ENCODE measurements at places on chromosomes 6 and 20.
A peak's percentile ranks its signal among the peaks of the same experiment; 100 is the strongest.

DNA sequence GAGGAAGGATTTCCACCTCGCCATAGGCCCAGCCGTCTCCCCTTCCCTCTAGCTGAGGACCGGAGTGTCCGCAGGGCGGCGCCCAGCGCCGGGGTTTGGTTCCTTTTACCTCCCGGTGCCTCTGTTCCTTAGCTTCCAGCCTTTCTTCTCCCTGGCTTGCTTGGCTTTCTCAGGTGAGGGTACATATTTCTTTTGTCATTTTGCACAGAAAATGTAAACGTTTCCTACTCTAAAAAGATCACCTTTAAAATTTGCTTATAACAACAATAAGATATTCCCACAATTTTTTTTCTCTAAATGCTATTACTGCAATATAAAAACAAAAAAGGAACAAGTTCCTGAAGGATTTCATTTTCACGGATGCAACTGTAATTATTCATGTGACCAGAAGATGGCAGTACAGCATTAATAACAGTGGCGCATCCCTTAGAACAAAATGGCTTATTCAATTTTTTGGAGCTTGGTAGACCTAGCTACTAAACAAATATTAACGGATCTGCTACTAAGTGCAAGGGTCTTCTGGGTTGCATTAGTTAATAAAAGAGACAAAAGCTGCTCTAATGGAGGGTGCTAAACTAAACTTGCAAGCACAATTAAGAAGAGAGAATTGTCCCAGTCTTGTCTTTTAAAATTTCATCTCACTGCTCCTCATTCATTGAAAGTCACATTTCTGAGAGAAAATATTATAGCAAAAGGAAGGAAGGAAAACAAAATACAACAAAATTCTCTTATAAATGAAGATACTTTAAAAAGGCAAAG lies 172.9 kb downstream of the ADGRG6 start:
- peak; percentile 60 for DNase-seq

GRCh38 chr6:117512987-117513573 lies 30.6 kb downstream of the DCBLD1 start:
- no peak for DNase-seq

GRCh38 chr20:58989196-58989595 lies 8.1 kb downstream of the NELFCD start:
- DNase-seq = no peak

GRCh38 chr6:150297327-150298029 lies 71.3 kb upstream of the IYD start:
- peak; percentile 36 for DNase-seq

- no peak for DNase-seq
Observed at GRCh38 chr6:133951227-133951626, 1.8 kb upstream of the TBPL1 start.

- no peak for DNase-seq
Observed at GRCh38 chr20:34538671-34539123, 19.8 kb upstream of the MAP1LC3A start.

DNA sequence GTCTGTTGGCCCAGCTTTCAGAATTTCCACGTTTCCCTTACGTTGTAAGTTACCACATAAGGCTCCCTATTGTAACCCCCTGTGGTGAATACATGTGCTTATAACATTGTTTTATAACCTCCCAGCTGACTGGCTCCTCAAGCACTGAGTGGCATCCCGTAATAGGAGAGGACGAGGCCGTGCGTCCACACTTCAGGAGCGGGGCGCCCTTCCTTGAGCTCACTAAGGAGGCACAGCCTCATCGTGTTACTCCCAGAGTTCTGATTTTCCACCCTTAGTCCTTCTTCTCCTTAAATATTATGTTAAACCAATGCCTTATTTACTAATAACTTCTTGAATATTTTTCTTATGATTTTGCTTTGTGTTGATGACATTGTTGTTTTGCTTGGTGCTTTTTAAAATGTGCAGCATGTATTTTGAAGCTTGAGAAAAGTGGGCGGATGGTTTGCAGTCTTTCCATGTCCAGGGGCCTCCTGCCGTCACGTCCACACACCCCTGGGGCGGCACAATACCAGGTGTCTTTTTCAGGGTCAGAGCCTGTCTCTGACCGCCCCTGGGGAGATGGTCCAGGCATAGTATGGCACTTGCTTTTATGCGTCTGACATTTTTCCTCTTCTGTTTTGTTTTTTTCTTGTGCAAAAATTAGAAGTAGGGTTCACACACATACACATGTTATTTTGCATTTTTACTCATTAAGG lies 181.8 kb downstream of the DLL1 start:
- DNase-seq = no peak

- DNase-seq = peak; percentile 42
Observed at GRCh38 chr6:25652007-25652515, at the start of gene SCGN. Gene SCGN (plus strand): TSS chr6:25652215. CDS start chr6:25652404, 189 bp downstream.

- peak; percentile 22 for DNase-seq
Observed at GRCh38 chr6:12060780-12061609, 48.9 kb downstream of the HIVEP1 start.

DNA sequence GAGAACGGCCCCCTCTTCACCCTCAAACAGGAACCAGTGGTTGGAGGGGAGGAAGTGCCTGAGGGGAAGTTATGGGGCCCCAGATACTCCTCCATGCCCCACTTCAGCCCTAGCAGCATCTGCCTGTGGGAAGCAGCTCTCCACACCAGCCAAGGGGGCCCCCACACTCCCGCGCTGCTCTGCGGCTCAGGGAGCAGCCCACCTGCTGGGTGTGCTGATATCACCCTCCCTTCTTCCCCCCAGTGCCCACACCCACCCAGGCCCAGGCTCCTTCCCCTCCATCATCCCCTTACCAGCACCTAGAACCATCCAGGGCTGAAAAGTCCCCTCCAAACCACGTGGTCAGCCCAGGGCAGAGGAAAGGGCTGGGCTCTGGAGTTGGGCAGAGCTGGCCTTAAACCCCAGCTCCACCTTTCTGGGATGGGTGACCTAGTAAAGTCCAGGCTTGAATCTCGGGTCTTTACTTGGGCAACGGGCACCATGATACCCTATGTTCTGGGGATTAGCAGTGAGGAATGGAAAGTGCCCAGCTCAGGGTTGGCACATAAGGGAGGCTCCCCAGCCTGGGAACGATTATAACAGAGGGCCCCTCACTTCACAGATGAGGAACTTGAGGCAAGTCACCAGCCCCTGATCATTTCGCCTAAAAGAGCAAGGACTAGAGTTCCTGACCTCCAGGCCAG lies 663 bp downstream of the LST1 start:
- DNase-seq = no peak

- DNase-seq = no peak
Observed at GRCh38 chr6:163442336-163442735, 27.8 kb downstream of the QKI start.

GRCh38 chr20:18831830-18832499 lies 18.4 kb downstream of the SCP2D1 start:
- no peak for DNase-seq

DNA sequence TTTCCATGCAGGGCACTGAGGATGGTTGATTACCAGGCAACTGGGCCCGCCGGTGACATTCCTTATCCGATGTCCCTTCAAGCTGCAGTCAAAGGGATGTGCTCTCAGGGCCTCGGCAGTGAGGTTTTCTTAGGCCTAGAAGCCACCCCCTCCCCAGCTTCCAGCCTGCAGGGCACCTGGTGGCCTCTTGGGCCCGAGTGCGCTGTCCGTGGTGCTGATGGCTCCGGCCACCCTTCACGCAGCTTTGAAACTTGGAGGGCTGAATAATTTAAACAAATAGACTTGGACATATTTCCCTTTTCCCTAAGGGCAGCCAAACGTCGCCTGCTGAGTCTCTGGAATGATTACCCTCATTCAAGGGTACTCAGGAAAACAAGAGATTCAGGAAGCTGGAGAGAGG lies 8.9 kb upstream of the MLN start:
- peak; percentile 53 for DNase-seq

GRCh38 chr6:8758412-8758811 lies 323.1 kb upstream of the SLC35B3 start:
- DNase-seq = no peak

DNA sequence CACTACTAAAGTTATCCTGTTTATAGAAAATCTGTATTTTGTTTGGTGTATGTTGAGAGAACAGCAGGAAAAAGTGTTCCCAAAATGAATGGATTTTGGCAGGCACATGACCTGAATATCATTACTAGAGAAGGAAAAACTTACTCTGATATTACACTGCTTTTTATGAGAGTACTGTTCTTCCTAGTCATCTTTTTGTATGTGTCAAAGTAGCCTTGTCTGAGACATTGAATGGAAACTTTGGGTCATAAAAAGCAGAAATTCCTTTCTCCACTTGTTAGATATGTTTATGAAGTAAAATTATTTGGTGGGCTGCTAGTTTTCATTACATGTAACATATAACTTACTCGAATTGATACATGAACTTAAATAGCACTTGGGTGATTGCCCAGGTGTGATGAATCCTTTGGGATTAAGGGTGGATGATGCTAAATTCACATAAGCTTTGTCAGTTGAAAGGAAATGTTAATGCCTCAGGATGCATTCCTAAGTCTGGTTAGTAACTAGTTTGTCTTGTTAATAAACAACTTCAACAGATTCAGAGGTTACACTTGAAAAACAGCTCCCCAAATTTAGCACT lies 206.7 kb downstream of the CENPW start:
- no peak for DNase-seq

DNA sequence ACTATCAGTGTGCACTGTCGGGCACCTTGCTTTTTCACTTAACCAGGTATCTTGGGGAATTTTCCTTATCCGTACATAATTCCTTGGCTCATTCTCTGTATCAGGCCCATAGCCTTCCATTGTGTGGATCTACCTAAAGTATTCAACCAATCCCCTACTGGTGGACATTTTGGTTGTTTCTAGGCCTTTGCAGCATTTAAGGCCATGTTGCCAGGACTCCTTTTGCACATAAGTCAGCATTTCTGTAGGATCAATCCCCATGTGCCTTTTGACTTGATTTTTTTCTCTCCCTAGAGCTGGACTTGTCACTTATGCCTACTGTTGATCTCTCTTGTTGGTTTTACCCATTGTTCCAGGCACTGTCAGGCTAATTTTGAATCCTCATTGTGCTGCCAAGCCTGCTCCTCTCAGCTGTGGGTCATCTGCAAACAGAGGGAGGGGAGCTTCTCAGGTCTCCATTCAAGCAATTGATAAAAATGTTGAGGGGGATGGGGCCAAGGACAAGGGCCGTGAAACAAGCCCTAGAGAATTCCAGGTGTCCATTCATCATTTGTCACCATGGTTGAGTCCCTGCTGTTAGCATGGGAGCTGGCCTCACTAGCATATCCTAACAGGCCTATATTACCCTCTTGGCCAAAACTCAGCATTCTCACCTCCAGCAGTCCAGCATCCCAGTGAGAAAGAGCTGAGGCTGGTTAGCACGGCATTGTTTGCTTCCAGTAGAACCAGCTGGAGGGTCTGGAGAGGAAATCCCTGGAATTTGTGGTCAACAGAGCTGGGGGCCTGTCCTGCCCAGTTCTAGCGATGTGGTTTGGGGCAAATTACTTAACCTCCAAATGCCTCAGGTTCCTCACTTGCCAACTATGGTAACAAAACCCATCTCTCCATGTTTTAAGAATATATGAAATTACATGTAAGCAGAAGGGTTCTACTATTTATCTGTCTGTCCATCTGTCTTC lies 178.4 kb downstream of the MRPL14 start:
- DNase-seq = peak; percentile 95

DNA sequence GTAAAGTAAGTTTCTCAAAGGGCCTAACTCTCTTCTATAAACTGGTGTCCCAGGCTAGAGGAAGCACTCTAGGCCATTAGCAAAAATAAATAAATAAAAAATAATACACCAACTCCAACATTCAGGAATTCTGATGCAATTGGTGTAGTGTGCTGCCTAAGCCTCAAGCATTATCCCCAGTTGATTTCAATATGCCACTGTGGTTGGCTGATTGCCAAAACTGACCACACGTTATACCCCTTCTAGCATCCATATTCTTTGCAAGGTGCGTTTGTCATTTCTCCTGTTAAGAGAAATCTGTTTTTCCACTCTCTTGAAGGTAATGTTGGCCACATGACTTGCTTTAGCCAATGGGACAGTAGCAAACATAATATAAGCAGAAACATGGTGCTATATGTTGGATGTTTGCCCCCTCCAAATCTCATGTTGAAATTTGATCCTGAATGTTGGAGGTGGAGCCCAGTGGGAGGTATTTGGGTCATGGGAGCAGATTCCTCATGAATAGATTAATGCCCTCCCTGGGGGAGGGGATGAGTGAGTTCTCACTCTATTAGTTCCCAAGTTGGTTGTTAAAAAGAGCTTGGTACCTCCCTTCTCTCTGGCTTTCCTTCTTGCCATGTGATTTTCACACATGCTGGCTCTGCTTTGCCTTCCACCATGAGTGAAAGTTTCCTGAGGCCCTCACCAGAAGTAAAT lies 71.9 kb upstream of the PLCB4 start:
- DNase-seq = no peak

DNA sequence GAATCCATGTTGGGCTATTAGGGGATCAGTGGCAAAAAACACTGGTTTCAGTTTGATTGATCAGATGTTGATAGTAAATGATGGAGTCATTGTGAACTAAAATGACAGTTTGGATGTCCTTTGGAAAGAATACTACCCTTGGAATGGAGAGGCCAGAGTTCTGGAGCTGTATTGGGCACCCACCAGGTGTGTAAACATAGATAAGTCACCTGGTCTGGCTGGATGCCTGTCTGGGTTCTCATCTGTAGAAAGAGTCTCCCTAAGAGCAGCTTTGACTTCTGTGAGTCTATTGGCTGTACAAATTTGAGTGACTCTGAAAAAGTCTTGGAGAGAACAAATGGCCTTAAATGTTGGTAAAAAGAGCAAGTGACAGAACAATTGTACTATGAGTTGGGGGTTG lies 115.0 kb downstream of the SCP2D1 start:
- no peak for DNase-seq

DNA sequence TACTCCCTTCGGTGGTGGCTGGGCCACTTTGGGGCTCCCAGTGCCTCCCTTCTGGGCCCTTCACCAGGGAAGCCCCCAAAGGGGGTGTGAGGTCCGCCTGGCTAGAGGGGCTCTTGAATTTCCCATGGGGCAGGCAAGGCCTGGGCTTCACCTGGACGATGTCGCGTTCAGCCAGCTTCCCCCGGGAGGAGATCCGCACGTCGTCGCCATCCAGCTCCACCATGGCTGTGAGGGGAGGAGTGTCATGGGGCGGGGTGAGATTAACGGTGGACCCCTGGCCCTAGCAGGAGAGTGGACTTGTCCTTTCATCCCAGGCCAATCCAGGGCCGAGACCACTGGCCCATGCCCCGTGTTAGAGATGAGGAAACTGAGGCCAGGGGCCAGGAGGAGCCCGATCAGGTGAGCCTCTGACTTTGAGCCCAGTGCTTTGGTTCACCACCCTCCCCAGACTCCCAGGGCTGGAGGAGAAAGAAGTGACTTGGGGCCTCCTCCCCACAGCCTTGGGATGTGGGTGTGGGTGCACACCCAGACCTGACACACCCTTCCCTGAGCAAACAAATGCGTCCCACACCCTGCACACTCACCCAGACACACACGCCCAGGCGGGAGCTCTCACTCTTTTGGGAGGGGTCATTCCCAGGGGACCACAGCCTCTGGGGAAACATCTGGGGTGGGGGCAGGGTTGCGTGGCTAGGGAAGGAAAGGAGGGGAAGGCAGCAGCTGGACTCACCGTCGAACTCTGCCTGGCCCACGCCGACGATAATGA lies 46.1 kb downstream of the RAB44 start:
- no peak for DNase-seq

- no peak for DNase-seq
Observed at GRCh38 chr6:166640342-166641043, 13.4 kb upstream of the RPS6KA2 start.

- DNase-seq = no peak
Observed at GRCh38 chr6:14772188-14772587, 473.7 kb upstream of the JARID2 start.
